Stimulated activated CD8-positive, alpha-beta memory T cell treated with anti-CD3 and anti-CD28 coated beads, Interleukin-4, amount 100 ng/mL, for 24 hours (primary cell): ENCODE measurements at places on chromosomes 6 and 20.

DNA sequence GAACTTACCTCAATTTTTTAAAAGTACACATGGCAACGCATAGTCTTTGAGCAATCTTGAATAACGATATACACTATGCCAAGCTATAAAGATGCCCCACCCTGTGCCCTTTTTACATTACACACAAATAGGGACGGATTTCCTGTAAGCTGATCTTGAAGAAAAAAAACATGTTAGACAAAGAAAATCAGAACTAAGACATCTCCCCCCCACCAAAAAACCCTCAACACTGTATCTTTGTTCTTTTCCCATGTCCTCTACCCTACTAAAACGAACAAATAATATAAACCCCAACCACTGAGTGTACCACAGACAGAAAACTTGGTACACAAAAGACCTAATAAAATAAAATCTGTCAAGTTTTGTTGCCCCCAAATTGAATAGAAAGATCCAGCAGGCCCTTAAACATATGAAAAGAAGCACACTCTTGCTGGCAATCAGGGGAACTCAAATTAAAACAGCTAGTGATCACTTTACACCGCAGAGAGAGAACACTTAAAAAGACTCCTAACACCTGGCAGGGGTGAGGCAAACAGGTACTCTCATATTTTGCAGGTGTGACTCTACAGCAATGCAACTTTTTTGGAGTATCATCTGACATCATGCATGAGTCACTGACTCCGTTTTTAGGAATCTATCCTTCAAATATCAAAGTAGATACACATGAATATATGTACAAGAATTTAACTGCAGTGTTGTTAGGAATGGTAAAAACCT lies 29.6 kb downstream of the BACH2 start:
- no peak for DNase-seq

DNA sequence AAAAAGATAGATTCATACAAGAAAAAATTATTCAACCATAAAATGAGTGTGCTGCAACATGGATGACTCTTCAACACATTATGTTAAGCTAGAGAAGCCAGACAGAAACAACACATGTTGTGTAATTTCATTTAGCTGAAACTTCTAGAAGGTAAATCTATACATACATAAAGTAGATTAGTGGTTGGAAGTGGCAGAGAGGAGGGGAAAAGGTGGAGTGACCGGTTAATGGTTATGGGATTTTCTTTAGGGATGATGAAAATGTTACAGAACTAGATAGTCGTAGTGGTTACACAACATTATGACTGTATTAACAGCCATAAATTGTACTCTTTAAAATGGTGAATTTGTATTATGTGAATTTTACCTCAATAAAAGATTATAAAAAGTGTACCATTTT lies 304.1 kb upstream of the SLC35B3 start:
- DNase-seq = no peak

GRCh38 chr20:35472209-35472608 lies 16.8 kb downstream of the CEP250 start:
- no peak for DNase-seq

- DNase-seq = no peak
Measured at GRCh38 chr6:139712830-139713229, 338.4 kb upstream of the CITED2 start.

DNA sequence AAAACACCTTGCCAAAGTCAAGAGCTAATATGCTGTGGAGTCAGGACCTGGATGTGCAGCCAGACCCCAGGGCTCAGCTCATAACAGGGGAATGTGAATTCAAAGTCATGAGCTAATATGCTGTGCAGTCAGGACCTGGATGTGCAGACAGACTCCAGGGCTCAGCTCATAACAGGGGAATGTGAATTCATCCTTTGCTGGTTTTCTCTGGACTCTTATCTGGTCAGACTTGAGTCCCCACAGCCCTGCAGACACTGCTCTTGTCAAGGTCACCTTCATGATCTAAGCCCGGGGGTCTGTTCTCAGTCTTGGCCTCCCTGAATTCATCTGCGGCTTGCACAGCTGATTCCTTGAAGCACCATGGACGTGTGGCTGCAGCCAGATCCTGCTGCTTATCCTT lies 19.2 kb upstream of the GGTLC1 start:
- DNase-seq = no peak

GRCh38 chr20:20248620-20249200 lies 119.2 kb upstream of the INSM1 start:
- no peak for DNase-seq

GRCh38 chr6:109224994-109225393 lies 129.7 kb downstream of the CEP57L1 start:
- no peak for DNase-seq

- no peak for DNase-seq
Measured at GRCh38 chr6:3742076-3742425, 9.5 kb downstream of the PXDC1 start.

GRCh38 chr20:47318027-47318585 lies 38.4 kb downstream of the ZMYND8 start:
- no peak for DNase-seq

DNA sequence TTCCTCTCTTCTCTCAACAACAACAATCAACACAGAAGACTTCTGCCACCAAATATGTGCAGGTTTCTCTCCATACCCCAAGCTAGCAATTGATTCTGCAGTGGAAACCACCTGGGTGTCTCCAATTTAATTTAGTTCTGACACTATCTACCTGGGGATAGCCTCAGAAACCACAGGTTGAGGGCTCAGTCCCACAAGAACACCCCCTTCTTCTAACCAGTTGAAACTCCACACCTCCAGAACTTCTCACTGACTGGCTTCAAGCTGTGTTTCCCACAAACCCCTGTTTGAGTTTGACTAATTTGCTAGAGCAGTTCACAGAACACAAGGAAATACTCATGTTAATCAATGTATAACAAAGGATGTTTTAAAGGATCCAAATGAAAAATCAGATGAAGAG lies 52.5 kb upstream of the SPTLC3 start:
- no peak for DNase-seq

DNA sequence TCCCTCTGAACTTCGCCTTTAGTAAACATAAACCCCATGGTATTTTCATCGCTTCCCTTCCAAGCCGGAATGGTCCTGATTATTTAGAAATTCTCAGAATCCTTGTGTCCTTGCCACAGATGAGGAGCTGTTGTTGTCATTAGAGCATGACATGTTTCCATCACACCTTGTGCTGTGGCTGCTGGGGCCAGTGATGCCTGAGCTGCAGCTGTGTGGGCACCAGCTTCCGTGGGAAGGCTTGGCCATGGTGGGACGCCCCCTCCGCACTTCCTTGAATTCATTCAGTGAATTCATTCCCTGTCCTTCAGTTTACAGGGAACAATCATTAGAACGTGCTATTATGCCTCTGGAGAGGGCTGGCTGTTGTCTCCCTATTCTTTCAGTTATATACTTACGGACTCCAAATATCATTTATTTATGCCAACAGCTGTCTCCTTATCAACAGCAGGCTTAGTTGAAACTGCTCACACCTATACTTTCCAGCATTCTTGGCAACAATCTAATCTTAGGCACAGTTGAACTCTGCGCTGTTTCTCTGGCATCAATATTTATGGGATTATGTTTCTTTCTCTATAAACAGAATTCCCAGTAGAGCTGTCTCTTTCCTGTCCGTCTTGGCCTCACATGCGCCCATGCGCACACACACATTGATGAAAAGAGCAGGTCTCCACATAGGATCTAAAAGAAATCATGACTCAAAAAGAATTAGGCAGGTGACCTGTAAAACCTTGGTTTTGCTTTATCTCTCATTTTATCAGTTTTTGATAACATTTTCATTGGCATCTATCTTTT lies 9.0 kb downstream of the ADGRF1 start:
- no peak for DNase-seq

- no peak for DNase-seq
Measured at GRCh38 chr6:166523782-166524559, 62.5 kb downstream of the RAMACL start.

DNA sequence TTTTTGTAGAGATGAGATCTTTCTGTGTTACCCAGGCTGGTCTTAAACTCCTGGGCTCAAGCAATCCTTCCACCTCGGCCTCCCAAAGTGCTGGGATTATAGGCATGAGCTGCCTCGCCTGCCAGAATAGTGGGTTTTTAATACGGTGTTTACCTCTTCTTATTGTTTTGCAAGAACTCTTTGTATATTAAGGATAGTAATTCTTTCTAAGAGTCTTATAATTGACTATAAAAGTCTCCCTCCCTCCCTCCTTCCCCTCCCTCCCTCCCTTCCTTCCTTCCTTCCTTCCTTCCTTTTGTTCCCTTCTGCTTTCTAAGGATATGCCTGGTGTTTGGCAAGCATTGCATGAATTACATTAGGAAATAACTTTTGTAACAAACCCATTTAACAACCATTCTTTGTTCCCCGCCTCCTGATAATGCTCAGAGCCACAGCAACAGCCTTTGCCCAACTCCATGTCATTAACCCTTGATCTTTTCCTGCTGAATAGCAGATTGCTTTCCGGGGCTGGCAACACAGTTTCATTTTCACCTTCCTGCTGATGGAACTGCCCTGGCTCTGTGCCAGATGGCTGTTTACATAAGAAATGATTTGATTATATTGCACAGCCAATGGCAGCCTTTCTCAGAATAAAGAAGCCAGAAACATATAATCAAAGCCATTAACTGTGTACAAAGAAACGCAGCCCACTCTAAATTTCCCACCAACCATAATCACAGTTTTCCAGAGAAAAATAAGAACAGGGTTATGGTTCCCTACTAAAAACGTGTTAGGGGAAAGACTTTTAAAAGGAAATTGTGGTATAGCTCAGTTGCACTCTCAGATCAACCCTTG lies 143.7 kb upstream of the PTPN1 start:
- DNase-seq = no peak

- DNase-seq = no peak
Measured at GRCh38 chr6:153251326-153251725, 120.2 kb upstream of the RGS17 start.

DNA sequence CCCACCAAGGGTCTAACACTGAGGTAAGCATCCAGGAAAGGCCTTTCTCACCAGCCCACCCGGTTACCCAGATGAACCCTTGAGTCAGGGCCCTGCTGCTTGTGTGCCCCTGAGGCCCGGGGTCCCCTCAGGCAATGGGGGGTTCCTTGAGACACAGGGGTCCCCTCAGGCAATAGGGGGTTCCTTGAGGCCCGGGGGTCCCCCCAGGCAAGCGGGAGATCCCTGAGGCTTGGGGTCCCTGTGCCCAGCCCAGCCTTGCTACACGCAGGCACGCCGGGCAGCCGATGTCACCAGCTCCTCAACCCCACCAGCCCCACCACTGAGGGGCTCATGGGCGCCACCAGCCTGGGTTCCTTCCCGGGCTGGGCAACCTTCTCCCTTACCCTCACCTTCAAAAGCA lies 247.2 kb downstream of the TTLL2 start:
- no peak for DNase-seq

DNA sequence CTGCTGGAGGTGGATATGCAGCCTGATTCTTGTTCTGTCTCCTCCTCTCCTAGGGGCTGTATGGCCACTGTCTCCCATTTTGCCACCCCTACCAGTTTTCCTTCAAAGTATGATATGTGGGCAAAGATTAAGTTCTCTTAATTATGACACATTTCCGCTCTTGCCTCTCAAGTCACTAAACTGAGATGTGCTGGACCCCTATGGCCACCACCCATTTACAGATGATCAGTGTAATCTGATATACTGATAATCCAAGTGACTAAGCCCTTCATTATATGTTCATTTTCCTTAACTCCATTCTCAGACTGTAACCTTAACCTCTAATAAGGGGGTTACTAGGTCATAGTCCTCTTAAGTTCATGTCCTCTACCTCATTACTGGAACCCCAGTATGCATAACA lies 711 bp upstream of the C20orf141 start:
- DNase-seq = no peak

DNA sequence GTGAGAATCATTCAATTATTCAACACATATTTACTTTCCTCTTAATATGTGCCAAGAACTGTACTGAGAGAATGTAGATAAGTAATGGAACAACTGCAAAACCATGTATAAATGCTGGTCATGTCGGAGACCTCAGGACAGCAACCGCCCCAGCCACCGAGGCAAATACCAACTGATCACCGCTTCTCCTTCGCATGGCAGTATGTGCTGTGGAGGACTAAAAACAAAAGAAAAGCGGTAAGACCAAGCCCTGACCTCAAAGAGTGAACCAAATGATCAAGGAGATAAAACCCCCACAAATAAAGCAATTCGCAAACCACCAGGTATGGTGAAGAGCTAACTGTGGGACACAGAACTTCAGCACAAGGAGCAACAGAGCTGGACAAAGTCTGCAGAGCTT lies 104.3 kb downstream of the TRERF1 start:
- DNase-seq = no peak
